Frontal cortex (tissue), 4 donors: ENCODE measurements at places on chromosomes 11 and 22.

- no peak for DNase-seq
Measured at GRCh38 chr22:27163162-27164137, 506.1 kb downstream of the MIAT start.

GRCh38 chr22:21778705-21779363 lies 43.2 kb upstream of the YPEL1 start:
- no peak for DNase-seq

DNA sequence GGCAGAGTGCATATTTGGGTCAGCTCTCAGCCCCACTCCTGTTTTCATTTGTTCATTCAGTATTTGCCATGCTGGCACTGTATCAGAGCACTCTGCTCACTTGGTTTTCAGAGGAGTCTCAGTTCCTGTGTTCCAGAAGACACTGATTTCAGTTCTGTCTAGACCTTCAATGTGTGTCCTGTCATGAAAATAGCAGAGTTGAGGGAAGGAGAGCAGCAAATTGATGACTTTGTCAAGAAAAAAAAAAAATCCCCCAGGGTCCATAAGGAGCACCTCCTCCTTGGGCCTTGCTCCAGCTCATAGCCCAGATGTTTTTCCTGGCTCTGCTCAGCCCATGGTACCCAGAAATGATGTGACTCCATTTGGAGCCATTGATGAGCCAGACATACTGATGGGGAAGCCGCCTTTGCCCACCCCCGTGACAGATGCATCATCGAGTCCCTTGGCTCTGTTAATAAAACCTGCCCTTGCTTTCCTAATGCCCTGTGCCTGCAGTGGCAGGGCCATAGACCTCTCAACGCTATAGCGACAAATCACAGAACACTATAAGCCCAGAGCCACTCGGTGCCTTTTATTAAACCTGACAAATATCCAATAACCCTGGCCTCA lies 107.0 kb downstream of the PKNOX2 start:
- no peak for DNase-seq

DNA sequence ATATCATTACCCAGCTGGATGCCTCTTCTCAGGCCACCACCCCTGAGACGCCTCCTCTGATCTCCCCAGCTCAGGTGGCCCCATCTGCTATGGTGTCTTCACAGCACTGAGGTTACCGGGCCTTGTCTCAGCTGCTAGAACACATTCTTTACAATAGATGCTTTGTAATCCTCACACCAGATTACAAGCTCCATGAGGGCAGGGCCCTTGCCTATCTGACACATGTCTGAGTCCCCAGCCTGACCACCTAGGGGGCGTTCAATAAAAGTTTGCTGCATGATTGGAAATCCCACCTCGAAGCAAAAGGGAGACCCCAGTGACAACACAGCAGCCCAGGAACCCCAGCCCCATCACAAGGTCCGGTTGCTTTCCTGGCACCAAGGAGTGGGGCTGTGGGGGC lies 2.0 kb downstream of the MACROD1 start:
- DNase-seq, result no peak

GRCh38 chr22:30265823-30266444 lies 717 bp downstream of the OSM start:
- no peak for DNase-seq

GRCh38 chr11:45045683-45046471 lies 95.2 kb upstream of the TP53I11 start:
- DNase-seq, result no peak

GRCh38 chr11:73156114-73156513 lies 14.0 kb upstream of the FCHSD2 start:
- no peak for DNase-seq

DNA sequence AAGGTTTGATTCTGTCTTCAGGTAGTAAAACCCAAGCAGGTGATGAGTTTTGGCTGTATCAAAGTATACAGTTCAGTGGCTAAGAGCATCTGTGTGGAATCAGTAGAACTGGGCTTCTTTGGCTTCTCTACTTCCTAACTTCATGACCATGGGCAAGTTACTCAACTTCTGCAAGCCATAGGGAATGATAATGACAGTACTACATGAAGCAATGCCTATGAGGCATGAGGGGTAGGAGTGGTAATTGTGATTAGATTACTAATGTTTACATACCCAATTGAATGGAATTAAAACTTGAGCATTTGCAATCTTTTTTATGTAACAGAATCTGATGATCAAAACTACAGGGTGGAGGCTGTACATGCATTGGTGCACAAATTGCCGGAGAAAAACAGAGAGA lies 164.3 kb downstream of the PGR start:
- DNase-seq, result no peak

GRCh38 chr11:16596231-16596630 lies 142.2 kb upstream of the C11orf58 start:
- no peak for DNase-seq
